CD4-positive, alpha-beta T cell treated with Interferon alpha-2 for 1 hour (primary cell): ENCODE measurements at places on chromosomes 13 and 19.

DNA sequence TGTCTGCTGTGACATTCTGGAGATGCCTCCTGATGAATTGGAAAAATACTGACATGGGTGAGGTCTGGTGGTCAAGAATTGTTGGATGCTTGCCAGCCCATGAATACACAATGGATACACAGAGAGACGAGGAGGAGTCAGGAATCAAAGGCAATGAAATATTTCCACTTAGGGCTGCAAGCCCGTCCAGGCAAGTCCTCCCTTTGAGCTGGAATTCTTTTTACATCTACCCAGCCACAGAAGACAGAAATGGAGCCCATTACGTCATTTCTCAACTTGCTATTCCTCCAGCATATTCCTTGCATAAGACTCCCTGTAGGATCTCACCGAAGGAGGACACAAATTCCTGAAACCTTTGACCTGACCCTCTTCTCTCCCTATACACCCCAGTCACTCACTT lies 15.7 kb upstream of the IGFL4 start:
- no peak for DNase-seq

DNA sequence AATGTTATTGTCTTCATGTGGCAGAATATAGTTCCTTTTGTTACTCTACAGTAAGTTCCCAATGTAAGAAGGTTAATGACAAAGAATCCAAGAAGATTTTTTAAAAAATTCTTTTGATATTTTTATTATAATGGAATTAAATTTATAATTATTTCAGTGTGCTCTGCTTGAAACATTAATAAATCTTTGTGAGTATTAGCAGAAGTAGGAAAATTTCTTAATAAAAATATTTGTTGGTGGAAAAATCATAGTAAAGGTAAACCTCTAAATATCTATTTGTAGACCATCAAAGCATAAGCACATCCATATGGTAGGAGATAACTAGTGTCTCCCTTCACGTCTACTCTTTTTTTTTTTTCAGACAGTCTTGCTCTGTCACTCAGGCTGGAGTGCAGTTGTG lies 4.3 kb downstream of the CSNK1A1L start:
- DNase-seq: no peak

- no peak for DNase-seq
These were observed 21.4 kb downstream of the MAP4K1 start for GRCh38 chr19:38596057-38596981.

- DNase-seq: no peak
These were observed 183.0 kb downstream of the STK24 start for GRCh38 chr13:98393873-98394272.

DNA sequence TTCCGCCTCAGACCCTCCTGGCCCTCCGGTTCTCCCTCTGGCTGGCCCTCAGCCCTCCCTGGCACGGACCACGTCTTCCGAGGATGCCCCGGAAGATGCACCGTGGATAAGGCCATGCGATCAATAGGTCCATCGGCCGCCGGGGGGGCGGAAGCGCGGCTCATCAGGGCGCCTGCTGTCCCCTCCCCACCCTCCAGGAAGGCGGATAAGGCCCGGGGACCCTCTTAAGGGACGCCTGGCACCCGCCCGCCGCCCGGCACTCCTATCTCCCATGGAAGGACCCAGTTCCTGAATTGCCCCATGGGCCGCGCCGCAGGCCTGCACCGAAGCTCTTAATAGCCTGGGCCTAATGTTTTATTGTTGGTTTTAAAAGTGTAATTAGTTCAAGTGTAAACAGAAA lies 46.2 kb upstream of the TCF3 start:
- no peak for DNase-seq

- no peak for DNase-seq
These were observed 11.1 kb upstream of the SERP2 start for GRCh38 chr13:44362394-44363040.

DNA sequence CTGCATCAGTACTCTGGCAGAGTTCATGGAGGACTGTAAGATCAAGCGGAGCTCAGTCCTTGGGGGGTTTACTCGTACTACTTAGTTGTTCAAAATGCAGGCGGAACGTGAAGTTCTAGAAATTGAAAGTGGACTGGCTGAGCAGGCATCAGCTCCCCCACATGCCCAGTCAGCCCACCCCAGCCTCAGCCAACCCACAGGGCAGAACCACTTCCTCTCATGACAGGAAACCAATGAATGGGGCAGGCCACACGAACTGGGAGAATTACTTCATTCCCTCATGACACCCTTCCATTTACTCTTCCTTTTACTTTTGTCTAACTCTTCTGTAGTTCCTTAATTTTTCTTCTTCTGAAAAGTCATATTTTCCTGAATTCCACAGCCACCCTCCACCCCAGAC lies 71.9 kb downstream of the FLT1 start:
- peak; percentile 68 for DNase-seq

- peak; percentile 69 for DNase-seq
These were observed 28.0 kb upstream of the KBTBD7 start for GRCh38 chr13:41222259-41222852.

DNA sequence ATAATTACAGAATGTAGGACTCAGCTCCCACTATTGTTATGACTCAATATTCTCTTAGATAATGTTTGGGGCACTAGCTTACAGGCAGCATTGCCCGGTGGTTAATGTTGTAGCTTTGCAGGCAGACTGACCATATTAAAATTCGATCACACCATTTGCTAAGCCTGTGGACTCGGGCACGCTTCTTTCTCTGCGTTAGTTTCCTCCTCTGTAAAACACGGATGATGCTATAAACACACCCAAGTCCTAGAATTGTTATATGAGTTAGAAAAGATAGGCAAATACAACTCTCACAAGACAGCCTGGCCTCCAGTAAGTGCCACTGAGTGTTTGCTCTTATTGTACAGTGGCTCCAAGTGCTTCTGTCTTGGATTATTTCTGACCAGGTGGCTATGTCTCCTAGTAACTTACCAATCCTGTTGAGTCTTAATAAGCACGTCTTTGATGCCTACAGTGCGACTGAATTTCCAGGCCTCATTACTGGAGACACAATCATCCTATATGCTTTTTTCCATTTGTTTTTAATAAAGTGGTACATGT lies 50.0 kb upstream of the ALOX5AP start:
- DNase-seq: no peak

- peak; percentile 29 for DNase-seq
These were observed 104.4 kb downstream of the TM9SF2 start for GRCh38 chr13:99605420-99606323.

- DNase-seq: no peak
These were observed 60.2 kb upstream of the TNFRSF19 start for GRCh38 chr13:23509781-23510543.

DNA sequence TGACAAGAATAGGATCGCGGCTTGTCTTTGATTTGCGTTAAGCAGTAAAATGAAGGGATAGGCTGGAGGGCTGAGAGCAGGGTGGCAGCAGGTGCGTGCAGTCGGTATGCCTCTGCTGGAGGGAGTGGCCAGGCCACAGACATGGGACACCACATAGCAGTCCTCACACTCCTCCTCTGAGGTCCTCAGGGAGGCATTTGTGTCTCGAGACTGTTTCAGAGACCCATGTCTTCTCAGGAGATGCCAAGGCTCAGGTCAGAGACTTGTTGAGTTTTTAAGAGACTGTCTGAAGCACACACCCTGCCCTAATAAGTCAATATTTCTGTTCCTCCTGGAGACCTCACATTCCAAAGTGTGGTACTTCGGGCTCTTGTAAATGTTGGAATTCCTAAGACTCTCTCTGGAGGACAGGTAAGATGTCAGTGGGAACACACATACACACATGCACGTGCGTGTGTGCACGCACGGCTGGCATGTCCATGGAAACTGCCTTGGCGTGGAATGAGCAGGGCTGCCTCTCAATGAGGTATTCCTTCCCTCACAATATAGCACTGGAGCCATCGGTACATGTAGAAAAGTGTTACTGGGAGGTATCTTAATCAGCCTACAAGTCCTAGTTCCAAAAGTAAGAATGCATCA lies 46.4 kb downstream of the COL4A2 start:
- DNase-seq: no peak

DNA sequence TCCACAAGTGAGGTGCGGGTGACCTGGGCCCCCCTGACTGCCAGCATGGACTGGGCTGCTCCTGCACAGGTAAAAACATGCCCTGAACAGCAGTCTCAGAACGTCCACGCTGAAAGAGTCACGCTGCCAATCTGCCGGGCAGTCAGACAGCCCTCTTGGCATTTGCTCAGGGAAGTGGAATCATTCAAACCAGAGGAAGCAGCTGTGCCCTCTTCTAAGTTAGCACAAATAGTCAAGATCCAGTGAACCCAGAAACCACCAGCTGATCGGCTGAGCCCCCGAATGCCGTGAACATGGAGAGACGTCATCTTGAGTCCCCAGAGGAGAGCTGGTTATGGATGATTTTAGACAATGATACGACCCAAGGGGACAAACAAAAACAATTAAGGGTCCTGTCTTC lies 34.4 kb downstream of the KLF2 start:
- no peak for DNase-seq

DNA sequence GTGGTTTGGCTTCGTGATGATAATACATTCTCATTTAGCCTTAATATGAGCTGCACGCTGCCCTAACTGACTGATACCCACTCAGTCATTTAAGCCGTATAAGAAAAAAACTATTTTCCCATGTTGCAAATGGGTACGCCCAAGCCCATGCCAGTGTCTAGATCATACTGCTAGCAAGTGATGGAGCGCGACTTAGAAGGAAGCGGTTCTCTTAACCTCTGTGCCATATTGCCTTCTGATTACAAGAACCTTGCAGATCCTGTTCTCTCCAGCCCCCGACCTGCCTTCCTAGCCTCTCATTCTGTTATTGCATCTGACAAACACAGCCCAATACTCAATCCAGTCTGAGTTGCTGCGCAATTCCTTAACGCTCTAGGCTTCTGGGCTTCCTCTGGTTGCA lies 603 bp downstream of the GPALPP1 start:
- peak; percentile 10 for DNase-seq
